Erythroblast (primary cell): ENCODE measurements at places on chromosomes 2 and 18.

DNA sequence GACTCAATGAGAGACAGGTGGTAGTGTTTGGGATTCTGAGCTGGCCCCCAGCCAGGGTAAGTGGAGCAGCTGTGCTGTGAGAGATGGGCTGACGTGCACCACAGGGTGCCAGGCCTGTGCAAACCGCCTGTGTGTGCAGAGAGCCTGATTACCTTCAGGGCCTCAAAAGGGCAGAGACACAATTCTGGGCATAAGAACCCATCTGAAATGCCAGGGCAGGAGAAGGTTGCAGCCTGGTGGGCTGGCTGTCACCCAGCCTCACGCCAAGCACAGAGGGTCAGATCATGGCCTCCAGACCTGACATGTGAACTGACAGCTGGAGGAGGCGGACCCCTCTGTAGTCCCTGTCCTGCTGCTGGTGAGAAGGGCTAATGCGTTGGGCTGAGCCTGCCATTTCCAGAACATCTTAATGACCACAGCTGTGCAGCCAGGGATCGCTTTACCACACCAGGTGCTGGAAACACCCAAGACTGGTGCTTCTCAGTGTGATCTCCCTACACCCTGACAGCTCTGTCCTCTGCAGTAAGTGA is 100.9 kb downstream of the ARL4C start:
- DNase-seq, result no peak

- DNase-seq, result no peak
These were observed 6.4 kb downstream of the CDC42EP3 start for GRCh38 chr2:37665043-37665442.

DNA sequence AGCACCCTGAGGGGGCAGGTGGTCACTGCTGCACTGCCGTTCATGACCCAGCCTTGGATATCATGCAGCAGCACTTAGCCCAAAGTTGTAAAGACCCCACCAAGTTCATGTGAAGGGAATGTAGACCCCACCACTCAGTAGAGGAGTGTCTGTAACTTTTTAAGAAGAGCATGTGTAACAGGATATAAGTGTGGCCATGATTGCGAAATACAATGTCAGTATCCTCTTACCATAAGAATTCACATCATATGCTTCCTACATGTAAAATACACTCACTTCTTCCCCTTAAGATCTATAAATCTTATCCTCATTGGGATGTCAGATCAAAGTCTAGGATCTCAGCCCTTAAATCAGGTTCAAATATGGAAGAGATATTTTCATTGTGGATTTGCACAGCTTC is 276.9 kb downstream of the PTPRM start:
- no peak for DNase-seq

GRCh38 chr2:138607746-138608145 is 106.2 kb downstream of the SPOPL start:
- DNase-seq, result no peak

- no peak for DNase-seq
These were observed 184.5 kb upstream of the LRP1B start for GRCh38 chr2:142315346-142315745.

- DNase-seq, result no peak
These were observed 2.8 kb upstream of the BBS5 start for GRCh38 chr2:169476459-169476858.

GRCh38 chr2:218849721-218850120 is 9.9 kb upstream of the WNT6 start:
- no peak for DNase-seq

DNA sequence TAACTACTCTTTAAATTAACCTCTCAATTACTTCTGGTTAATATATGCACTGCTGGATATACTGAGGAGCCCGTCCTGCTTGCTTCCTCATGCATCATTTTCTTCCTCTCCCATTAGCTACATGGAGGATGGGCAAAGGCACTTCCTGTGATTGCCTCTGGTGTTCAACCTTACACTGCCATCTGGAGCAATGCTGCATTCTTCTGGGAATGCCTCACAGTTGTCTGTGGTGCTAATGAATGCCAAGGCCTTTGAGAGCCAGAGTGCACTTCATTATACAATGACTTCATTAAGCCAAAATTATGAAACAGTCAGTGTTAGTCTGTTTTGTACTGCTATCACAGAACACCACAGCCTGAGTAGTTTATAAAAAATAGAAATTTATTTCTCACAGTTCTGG is 134.8 kb upstream of the DOCK10 start:
- DNase-seq, result no peak
